Cardiac fibroblast (primary cell): ENCODE measurements at places on chromosomes 5 and 9.

- peak; percentile 74 for DNase-seq
Measured at GRCh38 chr5:112551419-112552032, 132.4 kb upstream of the EPB41L4A start.

GRCh38 chr9:114851306-114851705 is 45.5 kb upstream of the TNFSF15 start:
- DNase-seq: no peak

GRCh38 chr5:74684900-74685851 is at the start of gene HEXB:
TSS of gene HEXB (plus strand) at chr5:74685233. CDS start at chr5:74685261, 28 bp downstream.
- DNase-seq: peak; percentile 84

GRCh38 chr9:76311537-76311936 is 82.7 kb downstream of the RFK start:
- no peak for DNase-seq

- no peak for DNase-seq
Measured at GRCh38 chr9:124769549-124770358, 1.4 kb downstream of the NR6A1 start.

DNA sequence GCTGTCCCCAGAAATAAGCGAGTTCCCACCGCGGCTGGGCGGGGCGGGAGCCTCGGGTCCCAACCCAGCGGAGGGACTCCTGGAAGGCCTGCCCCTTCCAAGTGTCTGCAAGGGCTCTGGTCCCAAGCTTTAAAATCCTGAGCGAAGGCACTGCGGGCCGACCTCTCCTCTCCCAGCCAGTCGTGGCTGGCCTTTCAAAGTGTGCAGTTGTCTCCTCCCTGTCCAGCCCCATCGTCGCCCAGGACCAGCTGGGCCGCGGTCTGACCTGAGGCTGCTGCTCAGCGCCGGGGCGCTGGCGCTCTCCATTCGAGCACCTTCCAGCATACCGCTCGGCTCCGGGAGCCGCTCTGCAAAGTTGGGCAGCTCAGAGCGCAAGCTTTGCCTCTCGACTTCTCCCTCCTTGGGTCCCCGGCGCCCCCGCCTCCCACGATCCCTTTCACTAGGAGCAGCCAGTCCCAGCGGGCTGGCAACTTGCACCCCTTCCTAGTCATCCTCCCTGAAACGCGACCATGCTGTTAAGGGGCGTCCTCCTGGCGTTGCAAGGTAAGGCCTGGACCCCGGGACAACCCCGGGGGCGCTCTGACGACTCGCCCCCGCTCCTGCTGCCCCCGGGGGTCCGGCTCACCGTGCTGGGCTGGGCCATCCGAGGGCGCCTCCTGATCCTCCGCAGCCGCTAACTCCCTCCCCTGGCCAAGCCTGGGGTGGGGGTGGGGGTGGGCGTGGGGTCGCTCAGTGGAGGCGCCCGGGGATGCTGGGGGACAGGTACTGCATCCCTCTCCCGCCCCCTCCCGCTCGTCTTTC is at the start of gene MAMDC2:
MAMDC2 (plus strand) TSS at position 160 of the 801 bp plus-strand sequence; CDS start at position 510, 350 bp downstream.
- DNase-seq: peak; percentile 29

DNA sequence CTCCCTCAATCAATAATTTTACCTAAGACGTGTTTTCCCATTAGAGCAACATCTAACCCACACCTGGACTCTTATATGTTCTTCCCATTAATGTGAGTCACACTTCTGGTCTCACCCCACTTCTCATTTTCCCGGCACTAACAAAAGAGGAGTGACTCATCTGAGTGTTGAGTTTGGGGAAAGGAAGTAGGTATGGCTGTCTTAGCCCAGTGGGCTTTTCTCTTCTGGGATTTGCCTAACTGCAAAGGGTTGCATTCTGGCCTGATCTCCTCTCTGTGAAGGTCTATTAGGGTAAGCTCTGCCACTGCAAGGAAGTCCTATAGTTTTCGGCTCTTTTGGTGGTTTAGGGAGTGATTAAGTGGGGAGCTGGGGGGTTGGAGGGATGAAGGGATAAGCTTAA is 195.6 kb downstream of the KIAA0825 start:
- DNase-seq: peak; percentile 86

DNA sequence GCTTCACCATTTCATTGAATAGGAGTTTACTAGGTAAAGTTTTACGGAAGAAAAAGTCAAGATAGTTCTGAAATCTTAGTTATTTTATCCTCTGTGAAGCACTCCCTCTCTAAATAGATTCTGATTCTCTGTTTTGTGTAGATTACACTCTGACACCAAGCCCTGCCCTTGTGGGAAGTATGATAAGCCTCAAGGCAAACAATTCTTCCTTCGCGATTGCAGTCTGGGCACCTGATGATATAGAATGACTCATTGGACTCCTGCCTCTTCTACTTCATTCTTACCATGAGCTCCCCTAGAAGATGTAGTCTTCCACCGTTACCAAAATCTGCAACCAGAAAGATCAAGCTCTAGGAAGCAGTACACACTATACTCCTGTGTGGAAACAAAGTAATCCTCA is 626.9 kb upstream of the PTGER4 start:
- DNase-seq: no peak

GRCh38 chr9:19154135-19154612 is 26.9 kb upstream of the PLIN2 start:
- DNase-seq: peak; percentile 99

GRCh38 chr5:149153751-149154610 is 12.7 kb downstream of the ABLIM3 start:
- DNase-seq: peak; percentile 65

DNA sequence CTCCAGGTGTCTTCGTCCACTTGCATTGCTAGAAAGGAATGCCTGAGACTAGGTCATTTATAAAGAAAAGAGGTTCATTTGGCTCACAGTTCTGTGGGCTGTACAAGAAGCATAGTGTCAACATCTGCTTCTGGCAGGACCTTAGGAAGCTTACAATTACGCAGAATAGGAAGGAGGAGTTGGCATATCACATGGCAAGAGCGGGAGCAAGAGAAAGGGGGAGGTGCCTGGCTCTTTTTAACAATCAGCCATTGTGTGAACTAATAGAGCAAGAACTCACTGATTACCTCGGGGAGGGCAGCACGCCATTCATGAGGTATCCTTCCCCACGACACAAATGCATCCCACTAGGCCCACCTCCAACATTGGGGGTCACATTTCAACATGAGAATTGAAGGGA is 134.4 kb upstream of the EFNA5 start:
- no peak for DNase-seq

DNA sequence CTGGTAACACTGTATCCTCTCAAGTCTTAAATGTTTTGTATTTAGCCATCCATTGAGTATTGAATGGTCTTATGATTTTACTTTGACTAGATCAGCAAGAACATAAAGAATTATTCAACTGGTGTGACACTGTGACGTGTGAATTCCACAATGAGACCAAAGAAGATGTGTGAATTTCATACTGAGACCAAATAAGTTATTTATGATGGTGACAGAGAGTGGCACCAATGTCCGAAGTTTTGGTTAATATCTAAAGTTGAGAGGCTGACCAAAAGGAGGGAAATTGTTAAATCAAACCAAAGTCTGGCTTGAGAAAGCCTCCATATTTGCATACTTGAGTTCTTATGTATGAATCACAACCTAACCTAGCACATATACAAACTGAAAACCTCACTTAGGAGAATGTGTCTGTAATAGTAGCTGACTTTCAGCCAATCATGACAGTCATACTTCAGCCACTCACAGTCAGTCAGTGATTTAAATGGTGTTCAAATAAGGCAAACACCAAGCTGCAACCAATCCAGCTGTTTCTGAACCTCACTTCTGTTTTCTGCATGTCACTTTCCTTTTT is 31.5 kb upstream of the FAM170A start:
- DNase-seq: no peak

- no peak for DNase-seq
Measured at GRCh38 chr5:41716382-41716781, 153.8 kb downstream of the OXCT1 start.

DNA sequence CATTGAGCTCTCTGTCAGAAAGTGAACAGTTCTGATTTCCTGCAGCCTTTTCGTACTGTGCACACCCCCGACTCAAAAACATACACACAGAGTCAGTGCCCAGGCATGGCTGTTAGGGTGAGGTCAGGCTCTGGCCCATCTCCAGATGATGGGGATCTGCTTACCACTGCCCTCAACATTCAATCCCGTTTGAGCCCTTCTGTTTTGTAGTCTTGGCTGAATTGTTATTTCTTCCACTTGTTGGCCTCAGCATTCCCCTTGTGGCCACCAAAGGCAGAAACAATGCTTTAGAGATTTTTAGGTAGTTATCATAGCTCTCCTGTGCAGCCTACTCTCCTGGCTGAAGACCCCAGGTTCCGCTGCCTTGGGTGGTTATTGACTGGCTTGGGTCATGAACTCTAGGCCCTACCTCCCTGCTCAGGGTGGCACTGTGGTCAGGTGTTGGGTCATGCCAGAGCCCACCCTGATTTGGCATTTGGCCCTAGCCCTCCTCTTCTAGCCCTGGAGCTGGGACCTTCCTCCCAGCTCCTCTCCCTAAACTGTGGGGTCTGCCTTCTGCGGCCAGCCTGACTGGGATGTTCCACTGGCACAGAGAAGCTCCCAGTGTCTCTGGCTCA is 7.8 kb upstream of the MYOZ3 start:
- peak; percentile 60 for DNase-seq

GRCh38 chr5:68698025-68698940 is 395.5 kb upstream of the SLC30A5 start:
- no peak for DNase-seq

DNA sequence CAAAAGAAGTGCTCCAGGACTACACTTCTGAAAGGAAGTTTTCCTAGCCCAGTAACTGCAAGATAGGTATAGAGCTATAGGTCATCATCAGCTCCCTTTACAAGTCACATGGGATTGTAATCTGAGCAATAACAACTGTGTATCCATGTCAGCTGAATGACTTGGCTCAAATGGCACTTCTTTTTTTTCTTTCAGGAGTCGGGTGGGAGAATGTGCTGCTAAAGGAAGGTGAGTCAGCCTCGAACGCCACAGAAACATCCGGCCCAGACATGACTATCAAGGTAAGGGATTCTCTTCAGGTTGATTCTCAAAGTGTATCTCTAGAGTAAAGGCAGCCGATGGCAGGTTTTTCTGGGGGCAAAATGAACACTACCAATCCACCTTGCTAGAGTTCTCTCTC is 192.2 kb downstream of the C9orf152 start:
- peak; percentile 62 for DNase-seq

- peak; percentile 53 for DNase-seq
Measured at GRCh38 chr5:173670130-173670651, 53.7 kb upstream of the BOD1 start.

- DNase-seq: peak; percentile 57
Measured at GRCh38 chr5:36683821-36684434, 77.5 kb downstream of the SLC1A3 start.

GRCh38 chr5:109844695-109845094 is 155.0 kb downstream of the MAN2A1 start:
- DNase-seq: peak; percentile 39

DNA sequence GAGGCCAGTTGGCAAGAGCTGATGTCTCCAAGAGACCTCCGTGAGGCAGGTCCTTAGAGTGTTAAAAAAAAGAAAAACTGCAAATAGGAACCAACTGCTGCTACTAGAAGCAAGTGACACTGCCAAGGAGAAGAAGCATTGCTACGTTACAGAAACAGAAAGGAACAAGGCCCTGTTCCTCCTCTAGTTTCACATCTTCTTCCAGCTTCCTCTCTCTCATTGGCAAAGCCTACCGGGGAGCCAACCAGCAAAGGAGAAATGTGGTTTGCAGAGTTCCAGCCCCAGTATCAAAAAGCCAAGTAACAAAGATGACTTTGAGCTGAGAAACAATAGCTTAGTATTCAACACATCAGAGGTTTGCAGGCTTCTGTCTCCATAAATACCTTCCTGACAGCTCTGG is 145.9 kb downstream of the PRELID2 start:
- DNase-seq: no peak

DNA sequence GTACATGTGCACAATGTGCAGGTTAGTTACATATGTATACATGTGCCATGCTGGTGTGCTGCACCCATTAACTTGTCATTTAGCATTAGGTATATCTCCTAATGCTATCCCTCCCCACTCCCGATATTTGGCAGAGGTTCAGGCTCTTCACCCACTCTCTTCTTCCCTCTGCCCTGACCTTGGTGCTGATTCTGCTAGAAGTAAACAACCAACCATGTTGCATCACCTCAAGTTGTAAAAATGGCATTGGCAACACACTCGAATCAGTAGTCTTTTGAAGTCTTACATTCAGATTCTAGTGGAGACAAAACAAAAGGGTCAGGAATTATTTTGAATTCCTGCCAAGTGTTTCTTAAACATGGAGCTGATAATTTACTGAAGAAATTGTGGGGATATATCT is 40.0 kb downstream of the PRR16 start:
- peak; percentile 29 for DNase-seq

- DNase-seq: no peak
Measured at GRCh38 chr9:90607701-90608516, 34.7 kb downstream of the DIRAS2 start.

DNA sequence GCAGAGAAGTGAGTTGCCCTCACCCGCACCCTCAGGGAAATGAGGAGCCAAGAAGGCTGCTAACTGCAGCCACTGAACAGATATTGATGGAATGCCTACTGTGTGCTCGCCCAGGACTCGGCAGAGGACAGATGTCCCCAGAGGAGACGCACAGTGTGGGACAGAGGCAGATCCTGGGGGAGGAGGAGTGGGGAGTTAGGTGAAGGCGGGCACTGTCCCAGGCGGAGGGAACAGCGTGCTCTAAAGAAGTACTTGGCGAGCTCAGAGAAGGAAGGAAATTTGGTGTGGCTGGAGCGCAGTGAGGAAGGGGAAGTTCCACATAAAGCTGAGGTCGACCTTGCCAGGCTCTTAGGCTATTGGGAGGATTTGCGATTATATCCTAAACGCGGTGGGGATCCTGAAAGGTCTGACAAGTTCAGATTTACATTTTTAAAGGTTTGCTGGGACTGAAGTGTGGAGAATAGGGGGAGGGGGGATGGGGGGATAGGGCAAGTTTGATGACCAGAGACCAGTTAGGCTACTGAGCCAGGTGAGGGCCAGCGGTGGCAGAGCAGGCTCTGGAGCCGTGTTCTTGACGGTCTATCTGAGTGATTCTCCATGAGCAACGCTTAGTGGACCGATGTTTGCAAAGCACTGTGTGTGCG is 23.6 kb upstream of the CERCAM start:
- DNase-seq: no peak

- peak; percentile 41 for DNase-seq
Measured at GRCh38 chr5:159704160-159704559, 212.1 kb upstream of the ADRA1B start.

DNA sequence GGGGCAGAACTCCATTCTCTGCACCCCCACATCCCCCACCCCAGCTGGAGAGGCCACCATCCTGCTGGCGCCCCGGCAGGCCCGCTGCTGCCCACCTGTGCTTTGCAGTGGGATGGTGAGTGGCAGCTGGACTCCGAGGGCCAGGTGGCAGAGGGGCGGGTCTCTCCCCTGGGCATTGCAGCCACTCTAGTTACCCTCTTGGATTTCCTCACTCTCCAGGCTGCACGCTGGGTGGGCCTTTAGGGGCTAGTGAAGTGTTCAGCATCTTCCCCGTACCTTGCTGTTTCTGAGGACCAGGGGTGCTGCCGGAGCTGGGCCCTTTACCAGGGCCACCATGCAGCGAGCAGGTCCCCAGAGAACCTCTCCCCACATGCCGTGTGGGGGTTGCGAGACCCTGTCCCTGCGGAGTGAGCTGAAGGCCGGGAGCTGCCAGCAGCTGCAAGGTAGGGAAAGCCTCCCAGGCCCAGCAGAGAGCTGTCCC is 88.4 kb upstream of the SH3PXD2B start:
- no peak for DNase-seq

GRCh38 chr9:126207256-126207655 is 119.4 kb upstream of the MVB12B start:
- DNase-seq: no peak
